NCI-H1105 treated with DMSO at 0.1 percent for 48 hours (cell line): ENCODE measurements at places on chromosomes 16 and 17.

DNA sequence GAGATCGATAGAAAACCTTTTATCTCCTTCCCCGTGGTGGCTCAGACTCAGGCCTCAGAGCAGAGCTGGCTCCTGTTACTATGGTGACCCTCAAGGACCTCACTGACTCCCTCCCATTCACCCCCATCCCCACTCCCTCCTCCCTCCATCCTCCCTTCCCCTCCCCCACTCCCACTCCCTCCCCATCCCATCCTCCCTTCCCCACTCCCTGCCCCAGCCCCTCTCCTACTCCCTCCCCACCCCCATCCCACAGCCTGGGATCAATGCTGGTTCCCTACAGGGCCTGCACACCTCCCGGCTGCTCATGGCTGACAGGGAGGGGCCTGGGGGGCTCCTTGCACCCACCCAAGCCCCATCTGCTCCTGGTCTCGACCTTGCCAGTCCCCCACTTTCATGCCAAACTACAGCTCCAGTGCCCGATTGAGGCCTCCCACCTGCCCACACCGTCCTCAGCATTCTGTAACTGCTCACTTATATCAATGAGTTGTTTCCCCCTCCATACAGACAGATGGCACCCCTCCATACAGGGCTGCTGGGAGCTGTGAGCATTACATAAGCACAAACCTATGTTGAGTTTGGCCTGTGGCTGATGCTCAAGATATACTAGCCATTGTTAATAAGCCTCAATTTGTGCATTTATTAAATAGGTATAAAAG, 11.6 kb upstream of the RAI1 start:
- DNase-seq, result no peak

DNA sequence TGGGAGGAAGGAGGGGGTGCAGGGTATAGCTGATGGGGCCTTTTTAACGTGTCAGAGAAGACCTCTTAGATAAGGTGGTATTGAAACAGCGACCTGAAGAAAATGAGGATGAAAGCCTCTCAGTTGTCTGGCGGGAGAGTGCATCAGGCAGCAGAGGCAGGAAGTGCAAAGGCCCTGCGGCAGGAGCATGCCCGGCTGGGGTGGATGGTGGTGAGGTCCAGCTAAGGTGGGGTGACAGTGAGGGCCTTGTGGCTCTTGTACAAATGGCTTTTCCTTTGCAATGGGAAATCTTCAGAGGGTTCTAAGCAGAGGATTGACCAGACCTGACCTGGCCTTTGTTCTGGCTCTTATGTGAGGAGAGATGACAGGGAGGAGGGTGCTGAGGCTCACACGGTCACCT, 11.4 kb downstream of the MMP15 start:
- DNase-seq, result no peak

DNA sequence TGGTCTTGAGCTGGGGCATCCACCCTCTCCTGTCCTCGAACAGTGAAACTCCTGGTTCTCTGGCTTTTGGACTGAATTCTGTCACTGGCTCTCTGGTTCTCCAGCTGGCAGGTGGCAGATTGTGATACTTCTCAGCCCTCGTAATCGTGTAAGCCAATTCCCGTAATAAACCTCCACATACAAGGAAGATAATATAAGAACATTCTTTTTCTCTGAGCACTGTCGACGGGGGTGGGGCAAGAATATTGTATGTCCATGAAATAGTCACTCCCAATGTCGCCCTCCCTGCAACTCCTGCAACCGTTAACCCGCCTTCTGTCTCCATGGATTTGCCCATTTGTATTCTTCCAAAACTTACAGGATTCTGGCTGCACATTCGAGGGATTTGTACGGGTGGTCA, 39.2 kb upstream of the RPH3AL start:
- DNase-seq, result no peak

GRCh38 chr16:28534542-28535373, 4.0 kb downstream of the NUPR1 start:
- no peak for DNase-seq

GRCh38 chr16:85068746-85069145, 41.2 kb downstream of the KIAA0513 start:
- no peak for DNase-seq

- no peak for DNase-seq
These were observed 20.7 kb upstream of the LRRC37A start for GRCh38 chr17:46274238-46274637.

GRCh38 chr17:50841949-50842354, 6.6 kb downstream of the WFIKKN2 start:
- peak; percentile 51 for DNase-seq

- DNase-seq, result no peak
These were observed 29.5 kb upstream of the CDH1 start for GRCh38 chr16:68707340-68708152.

GRCh38 chr17:40750391-40750790, 4.7 kb downstream of the KRT25 start:
- DNase-seq, result no peak

- no peak for DNase-seq
These were observed 75.9 kb downstream of the HS3ST3A1 start for GRCh38 chr17:13525876-13526275.

- DNase-seq, result no peak
These were observed 11.2 kb downstream of the PPY start for GRCh38 chr17:43931062-43931571.

- no peak for DNase-seq
These were observed 164.1 kb upstream of the TOM1L1 start for GRCh38 chr17:54736573-54736972.

- no peak for DNase-seq
These were observed 40.2 kb downstream of the TMEM235 start for GRCh38 chr17:78271419-78272170.

DNA sequence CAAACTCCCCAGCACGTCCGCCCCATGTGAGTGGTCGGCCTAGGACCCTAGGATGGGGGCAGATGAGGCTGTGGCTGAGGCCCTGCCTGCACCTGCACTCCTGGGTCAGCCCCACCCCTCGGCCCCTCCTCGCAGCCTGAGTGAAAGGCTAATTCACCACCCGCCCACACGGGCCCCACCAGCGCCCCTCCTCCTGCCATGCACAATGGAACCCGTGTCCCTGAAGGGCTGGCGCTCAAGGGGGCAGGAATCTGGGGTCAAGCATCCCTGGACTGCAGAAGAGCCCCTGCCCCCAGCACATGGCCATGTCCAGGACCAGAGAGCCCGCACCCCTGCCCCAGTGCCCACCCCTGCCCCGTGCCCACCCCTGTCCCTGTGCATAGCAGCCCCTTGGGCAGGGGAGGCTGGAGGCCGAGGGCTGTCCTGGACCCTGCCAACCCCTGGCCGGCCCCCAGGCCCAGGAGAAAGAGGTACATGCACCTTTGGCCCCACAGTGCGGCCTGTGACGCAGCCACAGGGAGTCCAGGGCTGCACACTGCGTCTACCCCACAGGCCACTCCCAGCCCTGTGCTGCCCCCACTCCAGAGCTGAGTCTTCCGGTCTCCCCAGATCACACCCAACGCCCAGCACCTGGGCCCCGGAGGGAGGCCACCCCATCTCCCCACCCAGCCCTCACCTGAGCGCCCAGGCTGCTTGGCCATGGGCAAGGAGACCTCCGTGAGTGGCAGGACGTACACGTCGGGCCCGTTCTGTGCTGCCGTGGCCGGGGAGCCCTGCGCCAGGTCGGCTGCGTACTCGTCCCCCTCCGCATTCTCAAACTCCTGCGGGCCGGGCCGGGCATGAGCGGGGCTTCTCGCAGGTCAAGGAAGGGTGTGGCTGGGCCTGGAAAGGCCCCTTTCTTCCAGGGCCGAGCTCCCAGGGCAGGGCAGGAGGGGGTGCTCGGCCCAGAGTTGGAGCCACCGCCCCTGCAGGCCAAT, 34.6 kb upstream of the PVALEF start:
- no peak for DNase-seq

DNA sequence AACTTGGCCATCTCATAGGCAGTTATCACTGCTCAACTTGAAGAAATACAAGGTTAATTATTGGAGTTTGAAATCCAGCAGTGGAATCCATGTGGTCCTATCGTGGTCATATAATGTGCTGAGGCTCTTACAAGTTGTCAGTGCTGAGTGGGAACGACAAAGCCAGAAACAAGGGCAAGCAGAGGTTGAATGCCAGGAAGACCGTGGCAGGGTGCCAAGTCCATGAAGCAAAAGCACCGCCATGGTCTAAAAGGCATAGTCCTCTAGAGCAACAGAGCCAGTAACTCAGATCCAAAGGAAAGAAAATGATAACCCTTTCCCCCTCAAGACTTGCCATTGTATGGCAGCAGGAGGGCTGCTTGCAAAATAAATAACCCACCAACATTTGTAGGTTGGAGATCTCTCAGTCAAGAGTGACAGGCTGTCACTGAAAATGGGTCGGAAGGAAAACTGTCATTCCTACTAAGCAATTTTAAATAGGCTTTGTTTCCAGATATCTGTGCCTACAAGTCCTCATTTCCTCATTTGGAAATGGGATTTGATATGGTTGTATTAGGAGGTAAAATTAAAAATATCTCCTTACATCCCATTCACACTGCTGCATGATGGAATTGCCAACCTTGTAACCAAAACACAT, 36.4 kb upstream of the HSBP1 start:
- DNase-seq, result peak; percentile 40

- DNase-seq, result no peak
These were observed 46.8 kb downstream of the ZDHHC7 start for GRCh38 chr16:84964386-84965128.

GRCh38 chr17:15502369-15503112, 35.1 kb upstream of the CDRT4 start:
- DNase-seq, result no peak

- DNase-seq, result no peak
These were observed 14.7 kb downstream of the KCTD19 start for GRCh38 chr16:67311607-67312488.

- DNase-seq, result no peak
These were observed 789 bp downstream of the ITPRIPL2 start for GRCh38 chr16:19114359-19115147.

GRCh38 chr17:8465759-8466158, 30.1 kb downstream of the NDEL1 start:
- no peak for DNase-seq

- DNase-seq, result no peak
These were observed 17.5 kb downstream of the GUCY2D start for GRCh38 chr17:8019665-8020650.

DNA sequence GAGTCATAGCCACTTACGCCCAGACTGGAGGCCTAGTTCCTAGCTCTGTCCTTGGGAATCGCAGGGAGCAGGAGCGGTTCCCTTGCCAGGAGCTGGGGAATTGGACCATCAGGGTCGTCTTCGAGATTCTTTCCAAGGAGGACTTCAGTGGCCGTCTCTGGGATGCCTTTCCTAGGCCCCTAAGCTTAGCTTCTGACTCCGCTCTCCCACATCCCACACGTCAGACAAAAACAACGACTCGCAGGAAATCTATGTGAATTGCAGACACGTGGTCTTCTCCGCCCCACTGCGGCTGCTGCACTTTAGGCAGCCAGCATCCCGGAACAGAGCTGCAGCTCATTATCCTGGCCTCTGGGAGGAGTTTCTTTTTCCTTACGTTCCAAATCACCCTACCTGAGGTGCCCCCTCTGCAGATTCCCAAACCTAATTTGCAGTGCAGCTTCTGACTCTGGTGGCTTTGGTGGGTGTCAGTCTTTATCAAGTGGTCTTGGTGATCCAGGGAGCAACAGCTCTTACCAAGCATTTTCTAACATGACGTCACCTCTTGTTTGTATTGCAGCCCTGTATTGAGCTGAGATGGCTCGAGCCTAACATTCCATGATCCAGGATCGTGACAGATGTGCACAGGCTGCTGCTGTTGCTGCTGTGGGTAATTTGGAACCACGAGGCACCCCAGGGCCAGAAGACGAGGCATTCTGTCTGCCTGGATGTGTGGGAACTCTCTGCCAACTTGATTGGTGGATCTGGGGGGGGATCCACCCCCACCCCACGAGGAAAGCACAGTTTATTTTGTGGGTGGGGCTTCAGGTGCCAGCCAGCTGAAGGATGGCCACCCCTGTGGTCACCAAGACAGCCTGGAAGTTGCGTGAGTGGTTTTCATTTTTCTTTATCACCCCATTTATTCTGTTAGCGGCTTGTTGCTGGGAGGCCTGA, 1.1 kb downstream of the KATNB1 start:
- peak; percentile 20 for DNase-seq

- peak; percentile 45 for DNase-seq
These were observed 5.7 kb downstream of the GRN start for GRCh38 chr17:44350733-44351226.

- DNase-seq, result no peak
These were observed 2.2 kb upstream of the NUTF2 start for GRCh38 chr16:67844497-67844896.

DNA sequence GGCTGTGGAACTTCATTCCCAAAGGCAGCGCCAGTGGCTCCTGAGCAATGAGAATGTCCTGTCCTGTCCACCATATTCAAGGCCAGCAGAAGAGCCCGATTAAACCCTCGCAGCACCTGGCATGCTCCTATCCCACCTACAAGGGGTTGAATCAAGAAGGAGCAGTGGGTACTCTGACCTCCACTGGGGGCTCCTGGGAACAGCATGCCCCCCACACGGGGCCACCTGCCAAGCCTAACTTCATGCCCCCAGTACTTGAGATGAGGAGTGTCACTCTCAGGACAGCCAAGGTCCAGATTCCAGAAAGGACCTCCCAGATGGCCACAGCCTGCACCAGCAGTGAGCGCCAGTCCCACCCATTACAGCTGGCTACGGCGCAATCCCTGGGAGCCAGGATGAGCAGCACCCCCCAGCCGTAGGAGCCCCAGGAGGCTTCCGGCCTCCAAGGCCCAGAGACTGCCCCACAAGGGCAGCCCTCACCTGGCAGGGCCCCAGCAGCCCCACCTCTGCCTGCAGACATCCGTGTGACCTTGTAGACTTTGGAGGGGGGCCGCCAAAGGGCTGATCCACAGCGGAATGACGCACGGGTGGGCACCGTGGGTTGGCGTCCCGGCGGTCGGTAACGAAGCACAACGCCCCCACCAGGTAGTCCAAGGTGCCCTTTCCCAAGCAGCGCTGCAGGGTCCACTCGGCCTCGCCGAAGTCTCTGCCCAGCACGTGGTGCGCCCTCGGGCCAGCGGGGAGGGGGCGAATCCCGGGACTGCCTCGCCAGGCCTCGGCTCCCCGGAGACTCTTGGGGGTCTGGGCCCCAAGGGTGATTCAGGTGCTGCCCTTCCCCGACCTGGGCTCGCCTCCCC, 1.0 kb upstream of the MPDU1 start:
- peak; percentile 22 for DNase-seq

- DNase-seq, result no peak
These were observed 2.5 kb downstream of the SSH2 start for GRCh38 chr17:29927546-29927945.

DNA sequence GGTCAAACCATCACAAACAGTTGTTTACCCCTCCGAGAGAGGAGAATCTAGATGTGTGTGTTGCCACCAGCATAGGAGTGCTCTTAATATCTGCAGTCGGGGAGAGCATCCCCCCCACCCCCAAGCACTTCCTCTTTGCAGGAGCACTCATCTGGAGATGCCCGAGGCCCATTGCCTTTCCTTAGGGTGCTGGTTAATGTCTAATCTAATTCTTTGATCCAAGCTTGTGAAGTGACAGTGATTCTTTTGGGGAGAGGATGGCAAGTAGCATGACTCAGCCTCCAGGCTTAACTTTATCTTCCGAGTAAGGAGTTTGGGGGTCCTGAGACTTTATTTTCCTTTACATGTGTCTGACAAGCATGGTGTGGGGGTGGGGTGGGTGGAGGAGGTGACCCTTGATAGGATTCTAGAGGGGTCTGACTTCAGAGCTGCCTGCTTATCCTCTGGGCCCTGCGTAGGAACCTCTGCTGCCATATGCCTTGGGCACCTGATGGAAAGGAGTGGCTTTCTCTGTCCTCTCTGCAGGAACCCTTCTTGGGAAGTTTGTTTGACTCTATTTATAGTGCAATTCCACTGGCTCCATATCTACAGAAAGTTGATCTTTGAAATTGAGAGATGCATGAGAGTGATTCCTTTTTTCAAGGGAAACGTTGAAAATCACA, 207.1 kb downstream of the SPECC1 start:
- no peak for DNase-seq

GRCh38 chr16:10957771-10958482, 13.6 kb downstream of the CLEC16A start:
- DNase-seq, result no peak
